Effector CD4-positive, alpha-beta T cell (primary cell): ENCODE measurements at places on chromosomes 3 and 15.

- peak; percentile 16 for DNase-seq
These were observed 35.9 kb downstream of the SAXO2 start for GRCh38 chr15:82298520-82298919.

DNA sequence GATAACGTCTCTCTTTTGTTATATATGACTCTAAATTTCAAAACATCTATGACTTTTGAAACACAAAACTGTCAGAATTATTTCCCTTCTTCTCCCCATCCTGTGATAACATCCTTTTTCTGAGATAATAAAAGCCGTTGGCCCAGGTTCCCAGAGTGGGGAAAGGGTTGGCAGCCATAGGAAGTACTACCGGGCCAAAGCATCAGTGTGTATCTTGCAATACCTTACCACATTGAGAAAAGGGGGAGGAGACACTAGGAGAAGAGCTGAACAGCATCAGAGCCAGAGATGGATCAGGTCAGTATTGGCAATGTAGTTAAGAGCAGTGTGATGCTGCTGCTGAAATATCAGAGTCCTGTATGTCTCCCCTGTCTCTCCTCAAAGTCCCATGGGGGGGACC lies 210.0 kb upstream of the PROK2 start:
- no peak for DNase-seq

DNA sequence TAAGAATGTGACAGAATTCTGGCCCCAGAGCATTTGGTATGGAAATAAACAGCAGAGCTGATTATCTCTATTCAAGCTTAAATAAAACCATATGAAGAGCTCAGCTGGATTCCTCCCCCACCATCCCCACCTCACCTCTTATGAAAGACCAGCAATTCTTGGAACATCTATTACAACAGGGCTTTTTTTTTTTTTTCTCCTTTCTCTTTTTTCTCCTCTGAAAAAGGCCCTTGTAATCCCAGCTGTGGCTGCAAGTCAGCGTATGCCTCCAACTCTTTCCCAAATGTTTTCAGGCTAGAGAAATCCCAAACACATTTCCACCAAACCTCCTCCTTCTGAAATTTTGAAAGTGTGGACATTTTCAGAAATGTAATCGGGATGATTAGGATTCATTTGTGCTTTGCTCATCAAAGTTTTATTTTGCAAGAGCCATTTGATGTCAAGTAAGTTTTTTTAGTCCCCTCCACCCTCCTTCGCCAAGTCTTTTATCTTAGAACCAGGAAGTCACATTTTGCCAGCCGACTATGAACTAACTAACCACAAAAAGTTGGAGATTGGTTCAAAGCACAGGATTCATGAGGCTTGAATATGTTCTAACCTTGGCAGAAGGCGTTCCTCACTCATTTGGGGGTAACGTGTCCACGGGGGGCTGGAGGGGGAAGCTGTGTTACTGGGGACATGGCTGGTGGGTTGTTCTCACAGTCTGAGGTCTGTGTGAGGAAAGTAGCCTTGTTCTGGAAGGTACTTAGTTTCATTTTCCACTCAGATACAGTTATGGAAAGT lies 142.0 kb upstream of the PDZRN3 start:
- DNase-seq: no peak

DNA sequence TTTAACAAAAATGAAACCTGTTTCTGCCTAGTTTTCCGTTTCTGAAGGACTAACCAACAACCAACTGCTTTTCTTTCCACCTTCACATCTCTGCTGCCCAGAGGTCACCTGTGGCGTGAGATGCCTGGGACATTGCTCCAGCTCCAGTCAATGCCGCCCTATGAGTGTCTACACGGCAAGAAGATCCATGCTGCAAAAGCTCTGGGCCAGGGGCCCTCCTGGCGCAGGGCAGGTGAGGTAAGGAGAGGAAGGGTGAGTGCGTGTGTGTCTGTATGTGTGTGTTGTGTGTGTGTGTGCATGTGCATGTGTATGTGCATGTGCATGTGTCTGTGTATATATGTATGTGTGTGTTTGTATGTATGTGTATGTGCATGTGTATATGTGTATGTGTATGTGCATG lies 131.4 kb downstream of the NSMCE3 start:
- DNase-seq: no peak

DNA sequence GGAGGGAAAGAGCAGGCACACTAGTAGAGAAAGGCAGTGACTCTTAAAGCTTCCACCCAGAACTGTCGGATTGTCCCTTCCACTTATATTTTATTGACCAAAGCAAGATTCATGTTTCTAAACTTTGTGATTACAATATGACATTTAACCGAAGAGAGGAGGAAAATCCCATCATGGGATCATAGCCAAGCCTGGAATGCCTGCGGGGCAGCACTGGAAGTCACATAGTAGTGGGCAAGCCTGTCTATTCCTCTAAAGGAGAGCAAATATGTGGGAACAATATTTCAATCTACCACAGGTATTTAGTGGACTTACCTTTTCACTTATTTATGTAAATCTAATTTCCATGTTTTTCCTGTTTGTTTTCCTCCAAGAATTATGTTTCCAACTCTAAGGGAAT lies 3.8 kb upstream of the TMOD3 start:
- DNase-seq: no peak

- DNase-seq: no peak
These were observed 3.0 kb downstream of the LIMD1 start for GRCh38 chr3:45597581-45597980.

DNA sequence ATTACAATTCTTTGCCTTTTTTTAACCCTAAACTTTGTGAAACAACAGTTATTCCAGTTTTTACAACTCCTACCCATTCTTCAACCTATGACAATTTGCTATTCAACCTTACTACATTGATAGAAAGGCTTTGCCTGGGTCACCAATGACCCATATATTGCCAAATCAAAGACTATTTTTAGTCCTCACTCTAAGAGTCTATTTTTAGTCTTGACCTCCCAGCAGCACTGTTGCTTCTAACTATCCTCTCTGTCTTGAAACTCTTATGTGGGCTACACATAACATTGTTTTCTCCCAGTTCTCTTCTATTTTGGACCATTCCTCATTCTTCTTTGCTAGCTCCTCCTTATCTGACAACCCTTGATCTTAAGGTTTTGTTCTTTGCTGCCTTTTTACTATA lies 71.4 kb downstream of the C3orf80 start:
- DNase-seq: no peak

DNA sequence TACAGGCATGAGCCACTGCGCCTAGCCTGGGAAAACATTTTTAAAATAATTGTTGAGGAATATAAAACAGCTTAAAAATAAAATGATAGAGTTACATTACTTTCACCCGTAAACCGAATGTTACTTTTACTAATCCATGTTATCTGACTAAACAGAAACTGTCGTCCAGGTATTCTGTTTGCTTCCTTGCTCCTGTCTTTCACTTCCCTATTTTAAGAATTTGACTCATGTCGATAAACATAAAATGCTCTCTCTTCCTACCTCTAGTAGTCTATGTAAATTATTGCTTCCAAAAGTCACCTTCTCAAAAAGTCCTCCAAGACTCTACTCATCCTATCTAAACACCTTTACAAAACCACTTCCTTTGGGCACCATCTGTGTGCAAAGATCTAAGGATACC lies 216.4 kb downstream of the RBMS3 start:
- DNase-seq: no peak

DNA sequence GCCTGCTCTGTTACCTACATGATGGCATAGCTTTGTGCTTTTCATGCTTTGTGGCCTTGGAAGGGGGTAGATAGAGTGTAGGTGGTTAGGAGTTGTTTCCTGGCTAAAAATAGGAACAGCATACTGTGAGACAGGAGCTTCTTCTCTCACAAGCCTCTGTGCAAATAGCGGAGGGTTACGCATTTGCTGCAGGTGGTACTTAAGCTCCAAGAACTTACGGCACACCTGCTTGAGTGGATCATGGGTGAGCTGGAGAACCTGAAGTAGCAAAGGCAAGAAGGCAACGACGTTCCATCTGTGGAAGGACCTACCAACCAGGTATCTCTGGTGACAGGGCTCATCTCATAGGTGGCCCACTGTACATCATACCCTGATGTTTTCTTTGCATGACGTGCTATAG lies 66.0 kb downstream of the ST6GAL1 start:
- no peak for DNase-seq

GRCh38 chr3:58521917-58522631 lies 14.9 kb downstream of the ACOX2 start:
- DNase-seq: no peak

DNA sequence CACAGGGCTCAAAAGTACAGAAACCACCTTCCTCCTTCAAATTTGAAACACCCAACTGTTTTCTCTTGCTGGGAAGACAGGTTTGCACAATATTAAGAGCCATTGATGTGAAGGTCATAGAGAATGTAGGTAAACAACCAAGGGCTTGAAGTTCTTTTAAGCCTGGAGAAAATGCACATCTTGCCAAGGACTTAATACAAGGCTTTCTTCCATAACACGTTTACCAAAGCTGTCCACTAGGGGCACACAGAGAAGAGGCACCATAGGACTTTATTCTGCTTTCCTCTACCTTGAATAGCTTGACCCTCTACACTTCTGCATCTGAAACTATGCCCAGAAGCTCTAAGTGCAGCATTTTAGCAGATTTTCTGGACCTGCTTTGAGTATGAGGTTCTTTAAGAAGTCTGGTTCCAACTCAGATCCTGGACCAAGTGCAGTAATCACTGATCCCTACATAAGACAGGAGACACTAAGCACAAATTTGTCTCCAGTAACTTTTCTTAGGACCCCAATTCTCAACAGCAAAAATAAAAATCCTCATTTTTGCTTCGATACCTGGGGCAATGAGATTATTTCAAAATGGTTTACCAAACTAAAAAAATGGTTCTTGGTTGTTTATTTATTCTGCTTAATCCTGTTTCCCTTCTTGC lies 138.0 kb downstream of the FBN1 start:
- DNase-seq: no peak

DNA sequence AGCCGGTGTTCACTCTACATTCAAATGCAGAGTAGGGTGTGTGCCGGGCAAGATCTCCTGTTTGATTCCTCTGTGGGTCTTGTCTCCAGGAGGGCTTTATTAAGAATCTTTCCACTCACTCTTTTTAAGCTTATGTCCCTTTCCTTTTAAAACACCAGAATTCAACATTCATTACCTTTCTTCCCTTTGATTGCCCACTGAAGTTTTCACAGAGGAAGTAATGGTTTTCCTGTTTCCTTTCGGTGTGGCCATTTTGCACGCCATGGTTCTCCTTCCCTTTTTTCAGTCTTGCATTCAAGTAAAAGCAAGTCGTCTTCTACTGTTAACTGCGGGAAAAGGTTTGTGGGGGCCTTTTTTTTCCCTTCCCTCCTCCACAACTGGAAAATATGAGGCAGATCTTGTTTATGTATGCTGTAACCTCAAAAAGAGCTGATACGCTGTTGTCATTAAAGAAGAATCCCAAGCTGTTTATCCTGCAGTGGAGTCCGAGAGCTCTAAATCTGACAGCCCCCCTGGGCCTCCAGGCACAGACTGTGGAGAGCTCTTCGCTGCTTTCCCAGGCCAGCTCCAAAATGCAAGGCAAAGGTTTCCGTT lies 40.5 kb downstream of the FILIP1L start:
- no peak for DNase-seq

GRCh38 chr3:139732729-139733128 lies 55.0 kb upstream of the NMNAT3 start:
- no peak for DNase-seq

- DNase-seq: no peak
These were observed 111.7 kb downstream of the LMLN start for GRCh38 chr3:198071602-198072287.

DNA sequence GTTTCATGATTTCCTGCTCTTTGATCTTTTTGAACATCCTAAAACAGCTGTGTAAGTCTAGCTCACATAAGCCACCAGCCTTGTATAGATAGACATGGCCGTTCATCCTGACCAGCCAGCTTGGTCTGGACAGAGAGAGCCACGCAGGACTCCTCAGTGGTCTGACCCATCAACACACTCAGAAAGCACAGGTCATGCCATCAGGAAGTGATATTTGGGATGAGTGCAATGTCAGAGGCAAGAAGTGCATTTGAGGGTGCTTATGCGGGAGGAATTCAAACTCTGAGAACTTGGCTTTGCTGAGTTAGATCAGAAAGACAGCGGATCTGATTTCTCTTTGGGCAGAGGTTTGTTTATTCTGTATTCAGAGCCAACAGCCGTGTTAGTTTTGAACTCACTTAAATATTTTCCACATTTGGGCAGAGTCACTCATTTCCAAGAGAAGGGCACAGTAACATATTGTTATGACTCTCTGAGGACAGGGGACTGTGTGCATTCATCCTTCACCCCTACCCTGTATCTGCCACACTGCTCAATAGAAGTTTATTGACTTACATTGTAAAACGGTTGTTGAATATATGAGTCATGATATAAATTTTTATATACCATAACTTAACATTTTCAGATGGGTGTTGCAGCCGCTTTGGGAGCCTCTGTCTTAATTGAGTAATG lies 225.3 kb upstream of the LYSMD4 start:
- DNase-seq: no peak

GRCh38 chr3:9897408-9898372 lies 5.0 kb upstream of the IL17RE start:
- no peak for DNase-seq

DNA sequence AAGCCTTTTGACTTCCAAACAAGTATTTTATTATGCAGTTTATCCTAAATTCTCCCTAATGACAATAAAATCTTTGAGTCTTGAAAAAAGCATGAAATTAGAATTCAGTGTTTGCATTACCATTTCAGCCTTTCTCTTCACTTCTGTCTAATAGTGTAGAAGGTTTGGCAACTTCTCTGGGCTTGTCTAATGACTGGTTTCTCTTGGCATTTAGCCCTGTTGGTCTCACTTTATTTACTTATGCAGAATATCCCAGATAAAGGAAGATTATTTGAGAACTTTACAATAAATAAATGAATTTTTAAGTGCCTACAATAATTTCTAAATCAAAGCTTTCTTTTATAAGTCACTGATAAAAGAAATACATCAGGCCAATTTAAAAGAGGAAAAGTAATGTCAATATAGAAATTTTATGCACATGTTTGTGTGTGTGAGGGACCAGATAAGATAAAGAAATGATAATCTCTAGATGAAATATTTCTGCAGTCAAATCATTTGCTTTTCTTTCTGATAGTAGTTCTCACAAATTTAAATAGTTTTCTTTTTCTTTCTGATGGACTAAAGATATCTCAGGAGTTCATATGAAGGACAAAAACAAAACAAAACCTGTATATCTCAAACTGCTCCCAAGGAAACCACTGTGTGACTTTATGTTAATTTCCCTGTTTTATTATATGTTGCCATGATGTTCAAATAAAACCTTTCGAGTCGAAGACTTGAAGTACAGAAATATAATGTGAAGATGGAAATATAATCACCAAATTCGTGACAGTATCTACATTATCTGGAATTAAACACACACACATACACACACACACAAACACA lies 533.1 kb upstream of the CBLB start:
- DNase-seq: no peak

- DNase-seq: no peak
These were observed 174.9 kb downstream of the NSMCE3 start for GRCh38 chr15:29094711-29095110.

GRCh38 chr3:157063926-157064325 lies 96.0 kb downstream of the CCNL1 start:
- DNase-seq: no peak

- no peak for DNase-seq
These were observed 284 bp upstream of the TSC22D2 start for GRCh38 chr3:150407808-150408220.

GRCh38 chr15:36589971-36590370 lies 10.5 kb downstream of the CDIN1 start:
- no peak for DNase-seq

- no peak for DNase-seq
These were observed 25.1 kb upstream of the ZKSCAN7 start for GRCh38 chr3:44529927-44530326.

- DNase-seq: no peak
These were observed 50.9 kb upstream of the CHRNB4 start for GRCh38 chr15:78691851-78692421.
